MCF 10A (cell line): ENCODE measurements at places on chromosomes 6 and 20.

GRCh38 chr6:128358244-128358776, 162.1 kb downstream of the PTPRK start:
- peaks cover 6% of the 10 kb centered on the region for H3K36me3 ChIP-seq
- H3K27me3 ChIP-seq = no peaks in the 10 kb centered on the region
- no peak for DNase-seq
- H3K4me1 ChIP-seq = peaks cover 9% of the 10 kb centered on the region
- H3K4me3 ChIP-seq = no peak overlapping the region
- no peak overlapping the region for H3K27ac ChIP-seq

GRCh38 chr6:54800050-54800600, 46.4 kb upstream of the FAM83B start:
- no peak overlapping the region for H3K27ac ChIP-seq
- DNase-seq = no peak

GRCh38 chr20:39036011-39036410, 73.9 kb downstream of the DHX35 start:
- no peak for DNase-seq
- H3K27me3 ChIP-seq = no peaks in the 10 kb centered on the region
- no peak overlapping the region for H3K27ac ChIP-seq
- peaks cover 62% of the 10 kb centered on the region for H3K36me3 ChIP-seq
- H3K4me1 ChIP-seq = no peaks in the 10 kb centered on the region

DNA sequence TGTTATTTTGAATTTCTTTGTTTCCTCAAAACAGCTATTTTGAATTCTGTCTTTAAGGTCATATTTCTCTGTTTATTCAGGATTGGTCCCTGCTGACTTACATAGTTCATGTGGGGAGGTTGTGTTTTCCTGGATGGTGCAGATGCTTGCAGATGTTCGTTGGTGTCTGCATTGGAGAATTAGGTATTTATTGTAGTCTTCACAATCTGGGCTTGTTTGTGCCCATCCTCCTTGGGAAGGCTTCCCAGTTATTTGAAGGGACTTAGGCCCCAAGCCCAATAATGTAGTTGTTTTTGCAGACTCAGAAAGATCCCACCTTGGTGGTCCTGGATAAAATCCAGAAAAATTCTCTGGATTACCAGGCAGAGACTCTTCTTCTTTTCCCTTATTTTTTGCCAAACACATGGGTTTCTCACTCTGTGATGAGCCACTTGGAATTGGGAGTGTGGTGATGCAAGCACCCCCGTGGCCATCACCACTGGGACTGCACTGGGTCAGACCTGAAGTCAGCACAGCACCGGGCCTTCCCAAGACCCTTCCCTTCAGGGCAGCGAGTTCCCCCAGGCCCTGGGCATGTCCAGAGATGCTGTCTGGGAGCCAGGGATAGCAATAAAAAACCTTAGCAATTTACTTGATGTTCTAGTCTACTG, 81.6 kb upstream of the EZR start:
- no peaks in the 10 kb centered on the region for H3K27me3 ChIP-seq
- no peak overlapping the region for H3K27ac ChIP-seq
- peaks cover 6% of the 10 kb centered on the region for H3K4me1 ChIP-seq
- no peak overlapping the region for H3K4me3 ChIP-seq
- H3K36me3 ChIP-seq = no peaks in the 10 kb centered on the region

GRCh38 chr20:52267418-52267817, 75.8 kb upstream of the ZFP64 start:
- DNase-seq = no peak
- no peak overlapping the region for H3K4me3 ChIP-seq
- no peak overlapping the region for H3K27ac ChIP-seq
- peaks cover 49% of the 10 kb centered on the region for H3K27me3 ChIP-seq
- H3K4me1 ChIP-seq = no peaks in the 10 kb centered on the region

GRCh38 chr20:4064144-4064909, 49.0 kb upstream of the RNF24 start:
- peak overlapping the region; percentile 40 for H3K4me3 ChIP-seq
- peak; percentile 95 for DNase-seq
- H3K27me3 ChIP-seq = no peaks in the 10 kb centered on the region

DNA sequence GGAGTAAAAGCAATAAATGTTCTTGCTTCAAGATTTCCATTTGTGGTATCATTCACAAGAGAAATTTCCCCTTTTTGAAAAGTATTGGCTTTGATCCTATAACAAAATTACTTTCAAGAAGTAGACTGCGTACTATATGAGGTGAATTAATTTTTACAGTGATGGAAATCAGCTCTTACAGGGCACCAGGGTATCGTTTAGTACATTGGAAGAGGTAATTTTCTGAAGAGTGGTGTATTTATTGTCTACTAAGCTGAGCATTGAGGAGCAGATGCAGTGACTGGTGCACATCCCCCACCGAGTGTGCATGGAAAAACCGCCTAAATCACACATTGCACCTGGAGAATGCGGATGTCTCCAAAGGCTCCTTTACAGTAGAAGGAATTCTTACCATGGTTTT, 209.5 kb downstream of the SAMD5 start:
- no peaks in the 10 kb centered on the region for H3K36me3 ChIP-seq
- H3K4me3 ChIP-seq = no peak overlapping the region
- peaks cover 6% of the 10 kb centered on the region for H3K4me1 ChIP-seq
- DNase-seq = no peak
- H3K27me3 ChIP-seq = no peaks in the 10 kb centered on the region
- no peak overlapping the region for H3K27ac ChIP-seq

- DNase-seq = no peak
- H3K27me3 ChIP-seq = no peaks in the 10 kb centered on the region
- peaks cover 11% of the 10 kb centered on the region for H3K4me1 ChIP-seq
- H3K36me3 ChIP-seq = peaks cover 7% of the 10 kb centered on the region
- no peak overlapping the region for H3K4me3 ChIP-seq
- H3K27ac ChIP-seq = no peak overlapping the region
These were observed 8.6 kb downstream of the IP6K3 start for GRCh38 chr6:33738153-33738552.

DNA sequence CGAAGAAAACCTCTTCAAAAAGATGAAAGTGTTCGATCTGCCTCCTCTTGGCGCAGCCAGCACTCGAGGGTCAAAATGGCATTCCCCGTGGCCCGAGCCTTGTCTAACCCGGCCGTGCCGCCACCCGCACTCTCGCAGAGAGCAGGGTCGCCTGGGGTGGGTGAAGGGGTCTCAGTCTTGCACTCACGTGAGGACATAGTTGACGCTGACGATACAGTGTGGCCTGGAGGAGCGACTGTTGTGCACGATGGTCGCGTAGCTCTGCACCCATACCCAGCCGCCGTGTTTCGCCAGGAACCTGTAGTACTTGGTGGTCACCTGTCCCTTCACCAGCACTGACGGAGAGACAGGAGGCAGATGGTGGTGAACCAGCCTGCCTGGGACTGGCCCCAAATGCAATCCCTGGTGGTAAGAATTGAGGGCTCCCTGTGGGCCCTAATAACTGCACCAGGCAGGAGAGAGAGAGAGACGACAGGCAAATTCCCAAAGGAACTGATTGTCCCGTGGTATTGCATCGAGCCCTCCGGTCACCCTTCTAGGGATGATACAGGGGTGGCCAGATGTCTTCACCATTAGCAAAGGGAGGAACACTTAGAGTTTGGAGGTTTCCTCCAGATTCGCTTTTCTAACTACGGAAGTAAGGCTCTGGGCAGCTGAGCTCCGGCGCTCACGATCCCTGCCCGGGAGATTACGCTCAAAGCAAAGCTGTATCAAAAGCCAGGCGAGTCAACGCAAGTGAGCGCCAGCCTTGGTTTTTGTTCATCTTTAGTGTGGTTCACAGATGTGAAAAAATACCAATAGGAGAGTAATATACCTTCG, 17.4 kb downstream of the SIM1 start:
- H3K4me3 ChIP-seq = no peak overlapping the region
- H3K36me3 ChIP-seq = no peaks in the 10 kb centered on the region
- H3K27ac ChIP-seq = no peak overlapping the region
- no peaks in the 10 kb centered on the region for H3K4me1 ChIP-seq

- H3K27ac ChIP-seq = peak overlapping the region; percentile 46
- peaks cover 9% of the 10 kb centered on the region for H3K36me3 ChIP-seq
- H3K27me3 ChIP-seq = no peaks in the 10 kb centered on the region
- H3K4me1 ChIP-seq = peaks cover 26% of the 10 kb centered on the region
- DNase-seq = no peak
- H3K4me3 ChIP-seq = no peak overlapping the region
These were observed 14.2 kb downstream of the E2F3 start for GRCh38 chr6:20415712-20416454.

GRCh38 chr20:55567826-55568225, 437.5 kb downstream of the CBLN4 start:
- H3K36me3 ChIP-seq = no peaks in the 10 kb centered on the region
- no peaks in the 10 kb centered on the region for H3K27me3 ChIP-seq
- DNase-seq = no peak
- no peak overlapping the region for H3K4me3 ChIP-seq
- no peak overlapping the region for H3K27ac ChIP-seq

DNA sequence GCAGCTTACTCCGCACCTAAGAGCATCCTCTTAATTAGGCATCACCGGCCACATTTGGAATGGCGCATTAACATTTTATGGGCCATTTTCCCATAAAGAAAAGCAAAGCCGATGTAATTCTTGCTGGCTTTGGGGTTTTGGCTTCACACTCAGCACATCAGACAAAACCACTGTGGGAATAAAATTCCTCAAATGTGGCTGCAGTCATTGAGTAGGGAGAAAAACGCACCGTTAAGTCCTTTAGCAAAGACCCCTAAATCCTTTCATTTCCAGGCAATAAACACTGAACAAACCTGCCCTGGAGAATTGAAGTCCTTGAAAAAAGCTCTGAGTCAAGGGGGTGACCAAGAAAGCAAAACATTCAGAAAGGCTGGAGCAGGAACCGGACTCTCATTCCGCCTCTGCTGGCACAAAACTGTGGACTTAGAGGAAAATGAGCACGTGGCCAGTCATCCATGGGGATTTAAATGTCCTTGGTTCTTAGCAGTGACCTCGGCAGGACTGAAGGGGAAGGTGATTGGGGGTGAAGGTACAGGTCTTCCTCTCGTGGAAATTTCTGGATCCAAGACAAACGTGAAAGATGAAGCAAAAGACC, 102.9 kb downstream of the CDH4 start:
- no peak for DNase-seq
- peaks cover 13% of the 10 kb centered on the region for H3K4me1 ChIP-seq
- H3K27ac ChIP-seq = no peak overlapping the region
- H3K36me3 ChIP-seq = peaks cover 12% of the 10 kb centered on the region
- H3K27me3 ChIP-seq = no peaks in the 10 kb centered on the region

DNA sequence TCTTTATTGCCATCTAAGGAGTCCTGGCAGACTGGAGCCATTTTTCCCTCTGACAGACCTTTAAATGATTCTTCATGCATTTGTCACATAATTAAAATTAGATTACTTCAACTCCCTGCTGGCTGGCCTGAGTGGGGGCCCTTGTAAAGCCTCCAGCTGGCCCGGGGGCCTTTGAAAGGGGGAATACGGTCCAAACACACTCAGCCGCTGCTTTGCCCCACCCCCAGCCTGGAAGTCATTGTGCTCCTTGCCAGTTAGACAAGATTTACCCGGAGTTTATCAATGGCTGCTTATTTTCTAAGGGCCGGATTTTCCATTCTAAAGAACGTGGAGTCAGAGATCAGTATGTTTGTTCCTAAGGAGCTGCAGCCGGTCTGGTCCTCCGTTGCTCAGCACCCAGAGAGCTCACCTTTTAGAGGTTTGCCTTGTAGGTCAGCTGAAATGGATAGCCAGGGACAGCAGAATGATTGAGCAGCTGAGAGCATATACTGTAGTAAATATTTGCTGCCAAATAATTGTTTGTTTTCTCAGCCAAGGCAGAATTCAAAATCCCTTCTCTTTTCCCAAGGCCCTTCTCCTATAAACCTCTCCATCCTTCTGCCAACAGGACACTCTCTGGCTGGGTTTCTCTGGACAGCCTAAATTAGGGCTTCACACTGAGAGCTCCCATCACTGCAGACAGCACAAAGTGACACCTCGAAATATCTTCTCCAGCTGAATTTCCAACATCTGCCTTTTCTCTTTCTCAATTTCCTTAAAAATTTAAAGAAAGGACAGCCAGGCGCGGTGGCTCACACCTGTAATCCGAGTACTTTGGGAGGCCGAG, 68.4 kb upstream of the RBM24 start:
- no peaks in the 10 kb centered on the region for H3K36me3 ChIP-seq
- H3K27ac ChIP-seq = no peak overlapping the region
- no peak overlapping the region for H3K4me3 ChIP-seq
- no peak for DNase-seq

- DNase-seq = no peak
- H3K4me1 ChIP-seq = no peaks in the 10 kb centered on the region
- H3K27me3 ChIP-seq = no peaks in the 10 kb centered on the region
- H3K4me3 ChIP-seq = no peak overlapping the region
- no peaks in the 10 kb centered on the region for H3K36me3 ChIP-seq
These were observed 97.9 kb upstream of the EEF1E1 start for GRCh38 chr6:8200255-8200654.

DNA sequence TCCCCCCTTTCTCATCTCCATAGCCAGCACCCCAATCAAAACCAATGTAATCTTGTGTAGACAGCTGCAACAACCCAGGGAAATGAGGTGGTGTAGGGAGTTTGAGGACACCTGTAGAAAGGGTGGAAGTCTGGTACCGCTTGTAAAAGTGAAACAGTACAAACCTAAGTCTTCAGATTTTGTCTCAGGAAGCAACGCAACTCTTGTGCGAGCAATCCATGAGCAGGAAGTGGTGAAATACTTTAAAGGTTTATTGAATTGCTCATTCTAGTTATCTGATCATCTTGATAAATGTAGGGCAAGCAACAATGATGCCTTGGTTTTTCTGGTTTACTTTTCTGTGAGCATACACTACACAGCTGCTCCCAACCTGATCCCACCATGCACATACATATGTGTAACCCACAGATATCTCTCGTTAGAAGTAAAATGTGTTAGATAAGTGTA, 71.1 kb upstream of the THEMIS start:
- H3K27ac ChIP-seq = peak overlapping the region; percentile 59
- H3K27me3 ChIP-seq = no peaks in the 10 kb centered on the region
- peaks cover 28% of the 10 kb centered on the region for H3K36me3 ChIP-seq
- peaks cover 16% of the 10 kb centered on the region for H3K4me1 ChIP-seq
- peak overlapping the region; percentile 52 for H3K4me3 ChIP-seq
